Activated CD4-positive, alpha-beta memory T cell treated with anti-CD3 and anti-CD28 coated beads, Interleukin-2, amount 10 ng/mL, durations not matched to agents 7 days and 5 days (primary cell): ENCODE measurements at places on chromosomes 5 and 9. TPM values are rescaled to one million over a fixed set of nuclear protein-coding genes. Genes with fewer than 3 reads are reported as not detected.

GRCh38 chr9:26169708-26170107, 491.5 kb upstream of the TUSC1 start:
- no peaks in the 10 kb centered on the region for H3K4me1 ChIP-seq
- H3K4me3 ChIP-seq = no peak overlapping the region
- no peaks in the 10 kb centered on the region for H3K36me3 ChIP-seq
- no peak for DNase-seq

The OR1Q1 gene
- not detected for total RNA-seq

The SOX30 gene
- 0.33 TPM for total RNA-seq

DNA sequence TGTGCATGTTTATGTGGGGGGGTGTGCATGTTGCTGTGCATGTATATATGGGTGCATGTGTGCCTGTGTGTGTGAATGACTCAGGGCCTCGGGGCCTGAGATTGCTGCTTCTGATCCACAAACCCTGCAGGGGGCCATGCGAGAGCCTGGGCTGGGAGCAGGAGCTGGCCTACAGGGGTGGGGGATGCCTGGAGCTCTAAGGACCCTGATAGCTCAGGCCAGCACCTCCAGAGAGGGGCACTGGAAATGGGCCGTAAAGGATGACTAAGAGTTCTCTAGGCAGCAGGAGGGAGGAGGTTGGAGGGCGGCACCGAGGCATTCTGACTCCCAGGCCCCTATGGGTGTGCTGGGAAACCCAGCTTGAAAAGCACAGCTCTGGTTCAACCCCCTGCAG, 6.9 kb upstream of the UBAC1 start:
- H3K27me3 ChIP-seq = peaks cover 5% of the 10 kb centered on the region
- no peak overlapping the region for H3K4me3 ChIP-seq
- no peak for DNase-seq
- H3K4me1 ChIP-seq = peaks cover 6% of the 10 kb centered on the region
- H3K27ac ChIP-seq = no peak overlapping the region

- DNase-seq = no peak
- H3K27ac ChIP-seq = no peak overlapping the region
- no peak overlapping the region for H3K4me3 ChIP-seq
- H3K27me3 ChIP-seq = peaks cover 48% of the 10 kb centered on the region
- H3K4me1 ChIP-seq = peaks cover 51% of the 10 kb centered on the region
Measured at GRCh38 chr5:56056875-56057274, 62.1 kb upstream of the IL6ST start.

DNA sequence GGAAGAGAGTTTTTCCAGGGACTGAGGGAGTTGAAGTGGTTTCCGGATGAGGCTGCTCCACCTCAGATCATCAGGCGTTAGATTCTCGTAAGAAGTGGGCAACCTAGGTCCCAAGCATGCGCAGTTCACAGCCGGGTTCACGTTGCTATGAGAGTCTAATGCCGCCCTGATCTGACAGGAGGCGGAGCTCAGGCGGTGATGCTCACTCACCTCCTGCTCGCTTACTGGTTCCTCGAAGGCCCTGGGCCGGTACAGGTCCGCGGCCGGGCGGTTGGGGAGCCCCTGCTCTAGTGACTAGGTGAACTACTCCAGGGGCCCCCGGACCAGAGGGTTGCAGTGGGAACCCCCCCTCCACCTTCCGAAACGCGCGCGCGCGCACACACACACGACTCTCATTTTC, 997 bp upstream of the RNF130 start:
- H3K27ac ChIP-seq = no peak overlapping the region
- peaks cover 18% of the 10 kb centered on the region for H3K4me1 ChIP-seq
- H3K36me3 ChIP-seq = peaks cover 2% of the 10 kb centered on the region

DNA sequence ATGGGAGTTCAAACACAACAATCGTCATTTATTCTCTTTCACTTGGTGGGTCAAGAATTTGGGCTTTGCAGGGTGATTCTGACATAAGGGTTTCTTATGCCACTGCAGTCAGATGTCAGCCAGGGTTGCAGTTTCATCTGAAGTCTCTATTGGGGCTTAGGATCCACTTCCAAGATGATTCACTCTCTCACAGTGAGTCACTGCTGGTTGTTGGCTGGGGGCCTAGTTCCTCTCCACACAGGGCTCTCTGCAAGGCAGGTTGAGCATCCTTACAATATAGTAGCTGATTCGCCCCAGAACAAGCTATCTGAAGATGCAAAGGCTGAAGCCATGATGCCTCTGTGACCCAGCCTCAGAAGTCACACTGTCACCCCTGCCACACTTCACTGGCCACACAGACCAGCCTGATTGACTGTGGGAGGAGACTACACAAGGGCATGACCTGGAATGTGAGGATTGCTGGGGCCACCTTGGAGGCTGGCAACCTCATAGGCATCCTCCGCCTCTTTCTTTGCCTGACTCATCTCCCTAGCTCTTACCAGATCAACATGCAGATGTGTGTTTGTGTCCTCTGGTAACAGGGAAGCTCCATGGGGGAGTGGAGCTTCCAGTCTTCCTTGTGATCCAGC, 4.5 kb upstream of the CARD19 start:
- H3K4me3 ChIP-seq = no peak overlapping the region
- peak; percentile 53 for DNase-seq
- peaks cover 57% of the 10 kb centered on the region for H3K36me3 ChIP-seq
- peak overlapping the region; percentile 96 for H3K27ac ChIP-seq

- no peak overlapping the region for H3K27ac ChIP-seq
- no peaks in the 10 kb centered on the region for H3K36me3 ChIP-seq
- no peaks in the 10 kb centered on the region for H3K4me1 ChIP-seq
Measured at GRCh38 chr5:71924980-71925379, 182.3 kb upstream of the MAP1B start.

- no peak overlapping the region for H3K4me3 ChIP-seq
- H3K36me3 ChIP-seq = no peaks in the 10 kb centered on the region
- no peak overlapping the region for H3K27ac ChIP-seq
- no peak for DNase-seq
- H3K4me1 ChIP-seq = no peaks in the 10 kb centered on the region
Measured at GRCh38 chr5:155564541-155564940, 551.0 kb downstream of the KIF4B start.

- H3K27me3 ChIP-seq = peaks cover 4% of the 10 kb centered on the region
- H3K4me1 ChIP-seq = no peaks in the 10 kb centered on the region
- H3K4me3 ChIP-seq = no peak overlapping the region
- H3K27ac ChIP-seq = no peak overlapping the region
- DNase-seq = no peak
- H3K36me3 ChIP-seq = no peaks in the 10 kb centered on the region
Measured at GRCh38 chr5:107781451-107781850, 110.7 kb upstream of the EFNA5 start.

The ARHGEF28 gene
- total RNA-seq = not detected

DNA sequence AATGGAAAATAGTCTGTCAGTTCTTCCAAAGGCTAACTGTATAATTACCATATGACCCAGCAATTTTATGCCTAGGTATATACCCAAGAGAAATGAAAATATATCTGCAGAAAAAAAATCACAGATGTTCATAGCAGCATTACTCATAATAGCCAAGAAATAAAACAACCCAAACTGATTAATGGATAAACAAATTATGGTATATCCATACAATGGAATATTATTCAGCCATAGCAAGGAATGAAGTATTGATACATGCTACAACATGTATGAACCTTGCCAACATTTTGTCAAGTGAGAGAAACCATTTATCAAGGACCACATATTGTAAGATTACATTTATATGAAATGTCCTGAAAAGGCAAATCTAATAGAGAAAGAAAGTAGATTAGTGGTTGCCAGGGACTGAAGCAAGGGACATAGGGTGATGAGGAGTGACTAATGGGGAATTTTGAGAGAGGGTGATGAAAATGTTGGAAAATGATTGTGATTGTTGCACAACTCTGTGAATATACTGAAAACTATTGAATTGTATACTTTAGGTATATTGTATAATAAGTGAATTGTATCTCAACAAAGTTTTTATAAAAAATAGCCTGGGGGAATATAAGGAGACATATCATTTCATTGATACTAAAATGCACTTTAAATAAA, 114.4 kb downstream of the PBX3 start:
- no peaks in the 10 kb centered on the region for H3K4me1 ChIP-seq
- H3K27me3 ChIP-seq = no peaks in the 10 kb centered on the region
- no peak overlapping the region for H3K4me3 ChIP-seq
- no peak for DNase-seq
- no peaks in the 10 kb centered on the region for H3K36me3 ChIP-seq

The TAF11L5 gene
- total RNA-seq = not detected

DNA sequence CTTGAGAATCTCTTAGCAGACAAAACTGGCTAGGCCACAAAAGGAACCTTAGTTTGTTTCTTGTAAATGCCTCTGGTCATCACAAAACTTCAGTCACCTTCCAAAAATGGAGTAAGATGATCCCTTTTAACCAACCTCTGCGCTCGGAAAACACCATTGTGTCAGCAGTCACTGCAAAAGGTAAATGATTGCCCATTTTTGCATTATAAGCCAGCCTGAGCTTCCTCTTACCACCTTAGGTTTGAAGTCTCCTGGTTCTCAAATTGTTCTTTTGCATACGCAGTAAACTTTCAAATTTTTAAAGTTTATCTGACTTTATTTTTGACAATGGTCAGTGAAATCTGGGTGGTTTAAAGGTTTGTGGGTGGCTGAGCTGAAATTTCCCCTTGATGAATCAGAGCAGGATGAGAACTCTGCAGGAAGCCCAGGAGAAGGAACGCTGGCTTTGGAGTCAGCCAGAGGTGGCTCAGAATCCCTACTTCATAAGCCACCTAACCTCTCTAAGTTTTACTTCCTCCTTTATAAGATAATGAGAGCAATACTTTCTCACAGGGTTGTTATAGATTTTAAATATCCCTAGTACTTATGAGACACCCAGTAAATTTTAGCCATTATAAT, 131.4 kb downstream of the MED10 start:
- no peaks in the 10 kb centered on the region for H3K27me3 ChIP-seq
- H3K4me1 ChIP-seq = no peaks in the 10 kb centered on the region
- no peak overlapping the region for H3K27ac ChIP-seq

DNA sequence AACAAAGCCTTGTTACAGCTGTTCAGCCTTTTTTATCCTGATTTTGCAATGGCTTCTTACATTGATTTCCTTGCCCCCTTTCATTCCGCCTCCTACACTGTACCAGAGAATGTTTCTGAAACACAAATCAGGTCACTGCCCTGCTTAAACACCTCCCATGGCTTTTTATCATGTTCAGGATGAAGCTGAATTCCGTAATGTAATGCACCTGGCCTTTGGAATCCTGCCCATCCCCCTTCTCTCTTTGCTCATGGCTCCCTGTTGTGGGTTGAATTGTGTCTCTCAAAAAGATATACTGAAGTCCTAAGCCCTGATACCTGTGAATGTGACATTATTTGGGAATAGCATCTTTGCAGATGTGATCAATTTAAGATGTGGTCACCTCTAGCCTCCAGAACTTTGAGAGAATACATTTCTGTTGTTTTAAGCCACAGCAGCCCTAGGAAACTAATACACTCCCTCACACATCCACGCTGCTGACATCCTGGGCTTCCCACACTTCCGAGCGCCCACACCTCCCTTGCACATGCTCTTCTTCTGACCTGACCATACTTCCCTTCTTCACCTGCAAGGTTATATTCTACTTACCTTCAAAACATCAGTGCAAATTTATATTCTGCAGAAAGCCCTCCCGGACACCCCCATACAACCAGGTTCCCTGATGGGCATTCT, 101.2 kb downstream of the DNAH5 start:
- no peaks in the 10 kb centered on the region for H3K4me1 ChIP-seq
- no peaks in the 10 kb centered on the region for H3K36me3 ChIP-seq
- H3K27me3 ChIP-seq = no peaks in the 10 kb centered on the region
